ENCODE measurements at places on chromosomes 16 and 17. TPM values are rescaled to one million over a fixed set of nuclear protein-coding genes. Genes with fewer than 3 reads are reported as not detected.

Gene CALB2
- not detected for total RNA-seq

Gene CNTNAP1
- 40.8 TPM for total RNA-seq

Gene ITGA2B
- not detected for total RNA-seq

Gene MMP28
- 0.07 TPM for total RNA-seq

Gene MT3
- not detected for total RNA-seq

Gene CKLF
- total RNA-seq, result 95.9 TPM

Gene TNFSF13
- 5.5 TPM for total RNA-seq

Gene CCL11
- not detected for total RNA-seq

Gene SYNGR3
- total RNA-seq, result 0.25 TPM

Gene STH
- not detected for total RNA-seq

Gene CA7
- not detected for total RNA-seq

Gene KRTAP16-1
- not detected for total RNA-seq

Gene CCDC154
- total RNA-seq, result 0.05 TPM

Gene KRTAP17-1
- total RNA-seq, result not detected

Gene CD300LD
- not detected for total RNA-seq

Gene HSD17B1
- not detected for total RNA-seq

Gene HOXB13
- not detected for total RNA-seq

Gene EFNB3
- total RNA-seq, result 0.13 TPM

Gene ITGAL
- total RNA-seq, result 0.05 TPM

Gene CA5A
- total RNA-seq, result not detected

Gene CCDC144A
- total RNA-seq, result 1.2 TPM

Gene HSPB9
- not detected for total RNA-seq

Gene VPS25
- total RNA-seq, result 88.0 TPM

Gene SMARCE1
- 85.4 TPM for total RNA-seq

Gene SDR42E1
- 3.7 TPM for total RNA-seq

Gene GJC1
- total RNA-seq, result 10.5 TPM

Gene KRT34
- 1.00 TPM for total RNA-seq

Gene TNRC6A
- total RNA-seq, result 22.0 TPM

Gene HEXIM1
- total RNA-seq, result 10.1 TPM

Gene TMEM114
- not detected for total RNA-seq

All from mammary microvascular endothelial cell (primary cell).